ENCODE measurements at places on chromosomes 2 and 18.

DNA sequence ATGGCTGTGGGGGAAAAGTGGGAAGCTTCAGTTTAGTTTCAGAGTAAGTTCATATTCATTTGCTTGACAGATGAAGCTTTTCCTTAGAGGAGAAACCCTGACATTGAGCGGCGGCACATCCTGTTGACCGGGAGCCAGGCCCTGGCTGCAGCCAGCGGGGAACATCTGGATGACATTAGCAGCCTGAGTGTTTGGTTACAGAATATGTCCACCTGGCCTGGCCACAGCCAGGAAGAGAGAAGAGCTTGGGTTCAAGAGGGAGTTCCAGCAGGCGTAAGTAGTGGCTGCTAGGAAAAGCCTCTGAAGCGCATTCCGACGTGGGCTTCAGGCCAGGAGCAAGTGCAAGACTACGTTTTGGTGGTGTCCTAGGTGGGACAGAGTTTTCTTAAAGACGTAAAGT, 144.9 kb upstream of the MYCN start:
- no peak for DNase-seq

DNA sequence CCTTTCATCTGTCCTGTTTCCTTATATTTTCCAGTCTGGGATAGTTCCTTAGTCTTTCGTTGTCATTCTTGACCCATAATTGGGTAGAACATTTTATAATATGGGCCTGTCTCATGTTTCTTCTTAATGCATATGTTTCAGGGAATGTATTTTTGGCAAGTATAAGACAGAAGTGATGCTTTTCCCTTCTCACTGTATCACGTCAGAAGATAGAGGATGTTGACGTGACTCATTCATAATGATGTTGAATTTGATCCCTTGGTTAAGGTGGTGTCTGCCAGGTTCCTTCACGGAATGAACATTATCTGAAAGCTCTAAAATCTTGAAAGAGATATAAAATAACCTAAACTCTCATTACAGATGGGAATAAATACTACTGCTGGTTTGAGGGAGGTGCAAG, 18.8 kb downstream of the CDH7 start:
- no peak for DNase-seq

DNA sequence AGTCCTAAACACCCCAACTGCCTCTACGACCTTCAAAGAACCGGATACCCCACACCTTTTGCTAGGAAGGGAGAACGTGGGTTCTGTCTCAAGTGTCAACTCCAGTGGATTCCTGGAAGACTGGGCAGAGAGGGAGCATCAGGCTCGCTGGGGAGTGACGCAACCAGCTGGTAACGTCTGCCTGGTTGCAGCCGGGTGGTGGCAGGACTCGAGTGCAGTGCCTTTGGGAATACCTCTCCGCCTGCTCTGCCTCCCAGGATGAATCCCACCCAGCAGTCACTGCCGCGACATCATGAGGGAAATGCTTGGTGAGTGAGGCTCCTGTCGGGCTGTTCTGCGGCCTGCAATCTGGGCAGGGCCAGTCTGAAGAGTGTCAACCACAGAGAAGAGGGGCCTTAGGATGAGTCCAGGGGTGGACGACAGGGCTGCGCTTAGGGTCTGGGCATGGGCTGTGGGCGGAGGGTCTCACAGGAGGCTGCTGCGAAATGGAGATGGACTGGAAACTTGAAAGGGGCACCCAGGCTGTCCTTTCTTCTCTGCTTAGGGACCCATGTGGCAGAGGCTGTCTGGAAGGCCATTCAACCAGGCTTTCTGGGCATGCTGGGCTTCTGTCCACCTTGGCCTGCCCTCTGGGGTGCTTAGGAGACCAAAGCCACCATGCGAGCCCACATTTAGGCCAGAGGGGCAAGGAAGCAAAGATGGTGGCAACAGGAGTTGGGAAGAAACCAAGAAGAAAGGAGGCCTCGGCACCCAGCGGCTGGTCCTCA, 12.9 kb downstream of the GPR17 start:
- DNase-seq: no peak

DNA sequence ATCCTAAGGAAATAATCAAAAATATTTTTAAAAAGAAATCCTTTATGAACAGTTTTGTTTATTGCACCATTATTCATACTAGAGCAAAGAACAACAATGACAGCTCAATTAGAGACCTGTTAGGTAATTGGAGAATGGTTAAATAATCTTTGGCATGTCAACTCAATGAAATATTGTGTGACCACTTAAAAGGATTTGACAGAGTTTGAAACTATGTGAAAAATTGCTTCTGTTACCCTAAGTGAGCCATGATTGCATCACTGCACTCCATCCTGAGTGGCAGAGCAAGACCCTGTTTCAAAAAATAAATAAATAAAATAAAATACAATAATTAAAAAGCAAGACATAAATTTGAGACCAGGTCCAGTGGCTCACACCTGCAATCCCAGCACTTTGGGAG, 66.1 kb upstream of the ATP8B1 start:
- no peak for DNase-seq

GRCh38 chr2:22199994-22200393, 1076.2 kb downstream of the TDRD15 start:
- DNase-seq: no peak

DNA sequence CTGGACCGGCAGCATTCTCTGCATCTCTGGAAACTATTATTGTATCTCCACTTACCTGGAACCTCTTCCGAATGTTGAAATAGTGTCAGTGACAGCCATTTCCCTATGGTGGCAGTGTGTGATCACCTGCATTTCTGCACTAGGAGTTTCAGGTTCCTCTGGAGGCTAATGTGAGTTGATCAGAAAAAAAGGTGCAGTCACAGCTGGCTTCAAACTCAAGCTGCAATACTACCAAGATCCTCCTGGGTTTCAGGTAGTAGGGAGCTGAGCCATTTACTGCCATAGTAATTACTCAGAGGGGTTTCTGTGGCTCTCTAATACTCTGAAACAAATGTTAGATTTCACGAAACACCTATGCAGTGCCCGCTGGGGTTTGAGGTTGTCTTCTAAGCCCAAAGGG, 183.5 kb upstream of the OSR1 start:
- no peak for DNase-seq

DNA sequence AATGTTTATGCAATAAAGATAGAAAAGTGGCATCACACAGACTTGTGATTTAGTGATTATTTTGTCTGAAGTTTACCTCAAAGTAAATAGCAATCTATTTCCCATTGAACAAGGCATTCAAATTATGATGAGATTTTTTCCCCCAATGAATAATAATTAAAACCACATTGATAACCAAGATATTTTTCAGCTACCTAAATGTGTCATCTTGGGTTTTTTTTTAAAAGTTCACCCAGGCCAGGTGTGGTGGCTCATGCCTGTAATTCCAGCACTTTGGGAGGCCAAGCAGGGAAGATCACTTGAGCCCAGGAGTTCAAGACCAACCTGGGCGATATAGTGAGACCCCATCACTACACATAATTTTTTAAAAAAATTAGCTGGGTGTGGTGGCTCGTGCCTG, 27.0 kb downstream of the MYOM1 start:
- DNase-seq: no peak

DNA sequence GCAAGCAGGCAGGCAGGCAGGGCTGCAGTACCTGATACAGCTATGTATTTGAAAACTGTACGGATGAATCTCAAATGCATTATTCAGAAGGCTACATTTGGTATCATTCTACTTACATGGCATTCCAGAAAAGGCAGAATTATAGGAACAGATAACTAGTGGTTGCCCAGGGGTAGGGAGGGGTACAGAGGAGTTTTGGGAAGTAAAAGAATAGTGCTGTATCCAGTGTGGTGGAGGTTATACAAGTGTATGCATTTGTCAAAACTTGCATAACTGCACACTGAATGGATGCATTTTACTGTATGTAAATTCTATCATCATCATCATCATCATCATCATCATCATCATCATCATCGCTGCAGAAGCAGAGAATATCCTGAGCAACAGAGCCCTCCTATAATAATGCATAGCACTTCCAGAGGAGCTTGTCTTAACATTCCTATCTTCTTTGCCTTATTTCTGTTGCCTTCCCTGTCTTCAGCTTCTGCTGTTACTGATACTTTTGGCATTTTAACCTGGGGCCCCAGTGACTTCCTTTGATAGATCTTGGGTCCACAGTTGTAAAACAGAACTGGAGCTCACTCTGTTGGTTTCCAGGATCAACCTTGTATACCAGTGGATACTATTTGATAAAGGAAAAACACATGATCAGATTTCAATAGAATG, 155.5 kb upstream of the OTX1 start:
- no peak for DNase-seq

- no peak for DNase-seq
These were observed 8.4 kb downstream of the ACSL3 start for GRCh38 chr2:222869252-222869560.

GRCh38 chr2:166373105-166373504, 2.6 kb downstream of the SCN9A start:
- no peak for DNase-seq

GRCh38 chr2:71962911-71963694, 184.6 kb downstream of the CYP26B1 start:
- no peak for DNase-seq

DNA sequence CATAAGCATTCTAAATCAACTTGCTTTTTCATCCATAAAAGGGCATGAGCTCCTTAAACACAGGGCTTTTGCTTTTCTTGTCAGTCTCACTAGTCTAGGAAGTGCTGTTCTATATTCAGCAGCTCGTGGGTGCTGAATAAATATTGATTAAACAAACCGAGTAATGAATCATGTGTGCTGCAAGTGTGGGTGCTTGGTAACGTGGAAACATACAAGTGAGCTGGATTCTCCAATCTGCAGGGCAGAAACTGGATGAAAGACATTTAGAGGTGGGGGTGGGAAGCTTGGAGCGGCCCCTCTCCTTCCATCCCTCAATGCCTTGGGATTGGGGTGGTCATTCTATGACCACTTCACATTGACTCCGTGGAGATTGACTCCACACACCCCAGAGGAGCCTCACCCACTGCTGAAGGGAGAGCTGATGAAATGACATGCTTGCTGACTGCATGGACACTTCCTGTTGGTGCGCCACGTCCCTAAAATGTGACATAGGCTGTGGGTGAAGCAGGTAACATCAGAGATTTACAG, 114.6 kb downstream of the DOCK10 start:
- DNase-seq: no peak

DNA sequence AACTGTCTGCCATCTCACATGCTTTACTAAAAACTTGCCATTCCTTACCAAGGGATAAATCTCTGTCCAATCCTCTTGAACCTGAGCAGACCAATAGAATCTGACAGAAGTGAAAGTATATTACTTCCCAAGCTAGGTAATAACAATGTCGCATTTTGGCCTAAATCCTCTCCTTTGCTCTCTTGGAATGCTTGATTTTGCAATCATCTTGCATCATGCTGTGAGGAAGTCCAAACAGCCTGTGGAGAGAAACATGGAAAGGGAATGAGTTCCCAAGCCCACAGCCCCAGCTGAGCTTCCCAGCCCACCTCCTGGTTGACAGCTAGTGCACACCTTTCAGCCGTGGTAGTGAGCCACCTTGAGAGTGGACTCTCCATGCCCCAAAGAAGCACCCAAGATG, 540.6 kb downstream of the STK39 start:
- DNase-seq: no peak

Measured in activated CD4-positive, alpha-beta T cell treated with anti-CD3 and anti-CD28 coated beads for 24 hours (primary cell).